ENCODE measurements at places on chromosomes 3 and 15. TPM values are rescaled to one million over a fixed set of nuclear protein-coding genes. Genes with fewer than 3 reads are reported as not detected.

- DNase-seq, result no peak
Observed at GRCh38 chr3:72275331-72275751, 490.4 kb upstream of the PROK2 start.

GRCh38 chr3:127655641-127656040 is 17.1 kb upstream of the ABTB1 start:
- no peak for DNase-seq

GRCh38 chr15:68797599-68798345 is 22.9 kb downstream of the ANP32A start:
- no peak for DNase-seq

- DNase-seq, result no peak
Observed at GRCh38 chr3:63015614-63016309, 140.5 kb upstream of the CADPS start.

GRCh38 chr3:34008191-34008590 is 209.8 kb downstream of the PDCD6IP start:
- no peak for DNase-seq

DNA sequence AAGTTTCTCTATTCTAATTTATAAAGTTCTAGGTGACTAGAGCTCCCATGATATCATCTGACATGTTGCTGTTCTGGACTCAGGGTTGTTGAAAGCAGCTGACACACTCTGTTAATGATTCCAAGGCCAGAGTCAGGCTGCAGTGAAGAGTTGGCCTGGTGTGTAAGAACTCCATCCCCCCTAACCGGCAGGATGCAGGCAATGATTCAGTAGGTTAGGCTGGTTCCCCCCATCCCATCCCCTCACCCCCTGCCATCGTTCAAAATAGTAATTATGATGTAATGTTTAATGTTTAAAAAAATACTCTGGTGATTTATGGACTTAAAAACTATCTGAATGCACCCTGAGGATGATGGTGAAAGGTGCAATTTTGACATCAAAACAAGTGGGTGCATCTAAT is 4.6 kb upstream of the TRIM71 start:
- DNase-seq, result no peak

DNA sequence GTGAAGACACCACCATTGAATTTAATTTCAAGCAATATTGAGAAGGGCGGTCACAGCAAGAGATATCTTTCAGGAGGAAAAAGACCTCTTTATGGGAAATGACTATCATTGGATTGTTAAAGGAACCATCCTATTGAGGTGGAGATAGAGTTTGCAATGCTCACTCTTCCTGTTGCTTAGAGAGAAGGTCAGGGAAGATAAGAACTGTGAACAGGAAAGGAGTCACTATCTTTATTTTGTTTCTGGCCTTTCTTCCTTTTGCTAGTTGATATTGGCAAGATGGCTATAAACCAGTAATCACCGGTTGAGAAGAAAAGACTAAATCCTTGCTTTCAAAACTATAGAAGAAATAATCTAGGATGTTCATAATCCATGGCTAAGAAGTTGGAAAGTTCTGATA is 112.1 kb upstream of the TMEM108 start:
- no peak for DNase-seq

DNA sequence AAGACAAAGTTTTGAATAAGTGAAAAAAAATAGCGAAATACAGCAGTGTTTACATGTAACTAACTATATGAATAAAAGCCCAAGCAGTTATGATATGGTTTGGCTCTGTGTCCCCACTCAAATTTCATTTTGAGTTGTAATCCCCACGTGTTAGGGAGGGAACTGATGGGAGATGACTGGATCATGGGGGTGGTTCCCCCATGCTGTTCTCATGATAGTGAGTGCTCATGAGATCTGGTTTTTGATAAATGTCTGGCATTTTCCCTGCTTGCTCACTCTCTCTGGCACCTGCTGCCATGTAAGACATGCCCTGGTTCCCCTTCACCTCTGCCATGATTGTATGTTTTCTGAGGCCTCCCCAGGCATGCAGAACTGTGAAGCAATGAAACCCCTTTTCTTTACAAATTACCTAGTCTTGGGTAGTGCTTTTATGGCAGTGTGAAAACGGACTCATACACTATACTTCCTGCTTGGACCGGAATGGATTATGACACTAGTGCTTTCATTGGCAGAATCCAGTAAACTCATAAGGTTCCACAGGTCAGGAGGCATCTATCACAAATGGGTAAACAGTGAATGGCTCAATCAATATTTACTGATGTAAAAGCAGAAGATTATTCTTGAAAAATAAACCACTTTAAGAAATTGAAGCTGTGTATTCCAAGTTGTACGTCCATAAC is 192.1 kb downstream of the CBLB start:
- no peak for DNase-seq

DNA sequence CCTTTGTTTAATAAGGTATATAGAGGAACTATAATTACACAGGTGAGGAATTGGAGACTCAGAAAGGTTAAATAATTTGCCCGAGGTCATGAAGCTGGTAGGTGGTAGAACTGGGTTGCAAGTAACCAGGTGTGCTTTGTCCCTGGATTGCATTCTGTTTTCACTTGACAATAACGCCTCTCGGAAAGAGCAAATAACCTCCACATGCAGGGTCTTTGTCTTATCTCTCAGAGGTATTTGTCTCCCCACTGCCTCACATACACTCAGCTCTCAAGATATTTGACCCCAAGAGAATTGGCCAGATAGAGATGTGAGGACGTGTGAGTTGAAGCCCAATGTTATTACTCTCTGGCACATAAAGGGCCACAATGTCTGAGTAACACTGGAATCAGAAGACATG is 320.9 kb upstream of the ONECUT1 start:
- no peak for DNase-seq

- no peak for DNase-seq
Observed at GRCh38 chr3:128867200-128868125, 12.0 kb upstream of the ACAD9 start.

- no peak for DNase-seq
Observed at GRCh38 chr3:55169608-55170072, 241.8 kb upstream of the LRTM1 start.

DNA sequence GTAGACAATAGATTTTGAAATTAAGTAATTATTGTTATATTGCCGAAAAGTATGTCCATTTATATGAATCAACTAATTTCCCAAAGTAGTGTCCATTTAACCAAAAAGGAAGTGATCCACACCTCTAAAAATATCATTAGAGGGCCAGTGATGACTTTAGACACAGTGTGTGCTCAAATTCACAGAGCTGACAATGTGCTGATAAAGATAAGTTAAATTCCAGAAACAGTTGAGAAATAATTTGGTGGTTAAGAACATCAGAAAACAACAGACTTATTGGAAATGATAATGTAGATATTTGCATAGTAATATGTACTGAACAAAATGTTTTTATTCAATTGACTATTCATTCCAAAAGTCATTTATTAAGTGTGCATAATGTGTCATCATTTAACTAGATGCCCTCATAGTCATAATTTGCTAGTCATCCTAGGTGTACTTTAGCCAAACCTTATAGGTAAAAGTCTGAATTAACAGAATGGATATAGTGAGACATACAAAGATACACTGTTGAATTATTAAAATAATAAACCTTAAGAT is 230.2 kb upstream of the ADAMTS9 start:
- DNase-seq, result no peak

GRCh38 chr3:187665764-187666402 is 4.3 kb downstream of the SST start:
- no peak for DNase-seq

DNA sequence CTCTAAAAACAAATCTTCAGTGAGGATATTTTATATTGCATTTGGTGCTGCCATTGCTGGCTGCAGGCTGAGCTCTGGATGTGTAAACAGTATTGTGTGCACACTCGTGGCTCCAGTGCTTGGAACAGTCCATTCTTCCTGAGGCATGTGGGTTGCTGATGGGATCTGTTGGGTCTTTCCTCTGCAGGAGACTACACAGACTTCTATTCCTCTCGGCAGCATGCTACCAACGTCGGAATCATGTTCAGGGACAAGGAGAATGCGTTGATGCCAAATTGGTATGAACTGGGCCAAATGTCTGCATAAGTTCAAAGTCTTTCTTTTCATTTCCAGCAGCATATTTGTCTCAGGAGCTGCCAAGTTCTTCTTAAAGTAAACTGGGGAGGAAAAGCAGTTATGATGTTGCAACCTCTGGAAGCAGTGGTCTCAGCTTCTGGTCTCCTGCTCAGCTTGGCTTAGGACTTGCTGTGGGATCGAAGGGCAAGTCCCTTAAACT is 9.3 kb downstream of the FAH start:
- no peak for DNase-seq

DNA sequence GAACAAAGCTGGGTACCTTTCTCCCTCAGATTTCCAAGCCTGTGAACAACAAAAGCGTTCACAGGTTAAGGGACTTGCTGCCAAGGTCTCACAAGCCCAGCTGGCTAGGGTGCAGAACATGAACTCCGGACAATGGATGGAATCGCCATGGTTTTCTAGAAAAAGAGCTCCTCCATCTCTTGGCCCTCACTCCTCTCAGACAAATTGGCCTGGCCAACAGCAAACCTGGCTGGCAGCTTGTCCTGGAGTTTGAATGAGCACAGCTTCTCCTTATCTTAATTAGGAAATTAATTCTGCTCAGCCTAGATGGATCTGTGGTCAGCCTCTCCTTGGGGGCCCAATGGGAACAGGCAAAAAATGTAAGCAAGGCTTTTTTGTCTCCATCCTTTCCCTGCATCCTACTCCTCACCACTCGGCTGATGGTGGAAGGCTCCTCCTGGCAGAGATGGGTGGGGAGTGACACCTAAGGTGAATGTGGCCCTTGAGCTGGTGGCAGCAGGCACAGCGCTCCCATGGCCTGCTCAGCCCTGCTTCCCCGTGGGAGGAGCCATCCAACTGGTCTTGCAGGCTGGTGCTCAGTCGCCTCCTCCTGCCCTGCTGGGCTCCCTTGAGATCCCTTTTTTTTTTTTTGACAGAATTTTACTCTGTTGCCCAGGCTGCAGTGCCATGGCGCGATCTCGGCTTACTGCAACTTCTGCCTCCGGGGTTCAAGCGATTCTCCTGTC is 5.8 kb downstream of the KLHL25 start:
- DNase-seq, result no peak

Gene TGM5
- total RNA-seq, result not detected

Gene SSR3
- 88.5 TPM for total RNA-seq

Gene TMCO5A
- total RNA-seq, result not detected

Gene KBTBD13
- total RNA-seq, result not detected
